ENCODE measurements at places on chromosomes 16 and 17.

DNA sequence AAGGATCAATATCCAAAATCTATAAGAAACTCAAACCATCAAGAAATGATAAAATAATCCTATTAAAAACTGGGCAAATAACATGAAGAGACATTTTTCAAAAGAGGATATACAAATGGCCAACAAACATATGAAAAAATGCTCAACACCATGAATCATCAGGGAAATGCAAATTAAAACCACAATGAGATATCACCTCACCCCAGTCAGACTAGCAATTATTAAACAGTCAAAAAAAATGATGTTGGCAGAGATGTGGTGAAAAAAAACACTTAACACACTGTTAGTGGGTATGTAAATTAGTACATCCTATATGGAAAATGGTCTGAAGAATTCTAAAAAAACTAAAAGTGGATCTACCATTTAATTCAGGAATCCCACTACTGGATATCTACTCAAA lies 379.0 kb upstream of the SOX9 start:
- no peak for DNase-seq

- no peak for DNase-seq
Measured at GRCh38 chr17:34542700-34543336, 36.6 kb upstream of the TMEM132E start.

GRCh38 chr17:72850410-72851118 lies 241.9 kb downstream of the SLC39A11 start:
- DNase-seq = no peak

DNA sequence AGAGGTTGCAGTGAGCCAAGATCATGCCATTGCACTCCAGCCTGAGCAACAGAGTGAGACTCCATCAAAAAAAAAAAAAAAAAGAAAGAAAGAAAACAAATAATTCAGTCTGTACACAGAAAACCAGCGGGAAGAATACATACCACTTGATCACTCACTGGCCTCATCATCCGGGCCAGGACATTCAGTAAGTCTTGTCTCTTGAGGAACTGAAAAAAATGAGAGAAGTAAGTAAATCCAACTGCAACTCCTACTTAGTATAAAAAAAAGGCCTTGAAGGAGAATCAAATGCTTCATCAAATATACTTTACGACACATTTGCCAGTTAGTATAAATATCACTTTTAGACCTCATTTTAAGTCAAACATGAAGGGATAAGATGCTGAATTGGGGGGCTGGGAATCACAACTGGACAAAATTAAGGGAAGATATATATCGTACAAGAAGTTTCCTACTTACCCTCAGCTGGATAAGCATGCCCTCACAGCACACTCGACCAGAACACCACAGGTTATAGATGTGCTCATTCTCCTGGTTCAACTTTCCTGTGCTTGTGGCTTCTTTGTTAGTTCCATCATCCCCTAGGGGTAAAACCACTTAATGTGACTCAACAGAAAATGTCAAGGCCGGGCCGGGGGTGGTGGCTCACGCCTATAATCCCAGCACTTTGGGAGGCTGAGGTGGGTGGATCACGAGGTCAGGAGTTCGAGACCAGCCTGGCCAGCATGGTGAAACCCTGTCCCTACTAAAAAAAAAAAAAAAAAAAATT lies 12.4 kb downstream of the CCDC47 start:
- DNase-seq = no peak
